Right forelimb (tissue), 1 donor: ENCODE measurements at places on chromosomes 12 and 14.

DNA sequence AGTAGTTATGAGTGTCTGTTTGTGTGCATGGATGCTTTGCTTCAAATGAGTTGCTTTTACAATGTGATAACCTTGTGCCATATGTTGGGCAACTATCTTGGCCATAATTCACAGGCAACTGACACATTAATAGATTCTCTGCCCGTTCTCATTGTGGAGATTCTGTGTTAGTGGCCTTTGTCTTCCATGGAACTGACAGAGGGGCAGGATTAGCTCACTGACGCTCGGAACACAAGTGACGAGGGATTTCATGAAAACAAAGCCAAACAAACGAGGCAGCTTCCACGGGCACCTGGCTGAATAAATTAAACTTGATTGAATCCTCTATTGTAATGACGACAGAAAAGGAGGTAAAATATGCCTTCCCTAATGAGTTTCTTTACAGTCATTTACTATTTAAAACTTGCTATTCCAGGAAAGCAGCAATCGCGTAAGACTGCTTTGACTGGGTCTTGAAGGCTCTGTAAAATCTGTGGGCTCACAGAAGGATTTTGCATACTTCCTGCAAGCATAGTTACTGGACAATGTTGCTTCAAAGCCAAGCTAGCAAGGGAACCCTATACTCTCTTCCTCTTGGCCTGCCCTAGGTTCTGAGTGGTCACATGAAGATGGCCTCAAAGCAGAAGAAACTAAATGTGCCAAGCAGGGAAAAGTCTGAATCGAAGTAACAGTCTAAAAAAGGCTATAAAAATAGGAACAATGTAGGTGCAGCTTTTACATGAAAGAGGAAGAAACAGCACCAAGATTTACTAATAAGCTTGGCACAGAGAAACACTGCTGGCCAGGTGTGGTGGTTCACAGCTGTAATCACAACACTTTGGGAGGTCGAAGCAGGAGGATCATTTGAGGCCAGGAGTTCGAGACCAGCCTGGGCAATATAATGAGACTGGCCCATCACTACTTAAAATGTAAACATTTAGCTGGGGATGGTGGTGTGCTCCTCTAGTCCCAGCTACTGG is 28.1 kb upstream of the SINHCAF start:
- DNase-seq = no peak

DNA sequence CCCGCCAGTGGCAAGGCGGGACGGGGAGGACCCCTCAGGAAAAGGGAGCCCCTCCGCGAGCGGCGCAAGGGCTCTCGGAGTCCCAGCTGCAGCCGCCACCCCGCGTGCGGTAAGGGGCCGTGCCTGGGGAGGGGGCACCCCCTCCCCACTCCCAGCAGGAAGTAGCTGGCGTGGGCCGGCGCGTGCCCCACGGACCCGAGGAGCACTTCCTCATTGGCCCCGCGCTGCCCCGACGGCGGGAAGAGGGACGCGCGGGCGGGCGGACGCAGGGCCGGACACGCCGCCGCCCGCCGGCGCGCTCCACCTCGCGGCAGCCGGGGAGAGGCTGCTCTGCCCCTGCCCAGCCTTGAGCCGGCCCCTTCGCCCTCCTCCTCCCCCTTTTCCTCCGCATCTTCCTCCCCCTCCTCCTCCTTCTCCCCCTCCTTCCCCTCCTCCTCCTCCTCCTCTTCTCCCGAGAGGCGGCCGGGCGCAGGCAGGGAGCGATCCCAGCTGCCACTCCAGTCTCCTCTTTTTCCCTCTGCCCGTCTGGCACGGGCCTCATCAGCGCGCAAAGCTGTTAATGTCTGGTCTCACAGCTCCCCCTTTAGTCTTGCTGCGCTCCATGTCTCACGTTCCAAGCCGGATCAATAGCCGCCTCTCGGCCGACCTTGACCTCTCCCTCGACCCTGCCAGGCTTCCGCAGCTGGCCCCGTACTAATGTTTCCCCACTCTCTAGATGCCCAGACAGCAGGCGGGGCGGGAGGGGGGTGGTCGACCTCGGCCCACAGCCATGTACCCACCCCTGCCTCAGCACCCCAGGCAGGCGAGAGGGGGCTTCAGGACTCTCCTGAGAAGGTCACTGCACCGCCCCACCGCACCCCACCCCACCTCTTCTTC is 2.6 kb upstream of the BCL11B start:
- peak; percentile 85 for DNase-seq

DNA sequence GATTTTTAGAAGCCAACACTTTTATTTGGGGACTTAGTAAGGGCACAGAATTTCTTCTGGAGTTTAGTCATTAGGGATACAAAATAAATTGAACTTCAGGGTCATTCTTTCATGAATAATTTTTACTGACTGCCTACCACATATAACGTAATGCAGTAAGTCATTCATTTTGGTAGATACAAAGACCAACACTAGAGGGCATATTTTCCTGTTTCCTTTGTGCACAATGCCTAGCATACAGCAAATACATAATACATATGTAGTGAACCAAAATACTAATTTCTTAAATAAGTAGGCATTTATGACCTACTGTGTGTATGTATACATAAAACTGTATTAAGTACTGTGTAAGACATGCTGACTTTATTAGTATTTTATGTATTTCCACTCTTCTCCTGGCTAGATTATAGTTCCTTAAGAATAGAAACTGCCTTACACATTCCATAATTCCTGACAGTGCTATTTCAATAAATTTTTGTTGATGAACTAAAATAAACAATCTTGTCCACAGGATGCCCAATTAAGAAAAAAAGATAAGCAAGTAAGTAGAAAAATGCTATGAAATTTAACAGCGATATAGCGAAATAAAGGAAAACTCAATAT is 47.9 kb downstream of the PPP1R12A start:
- DNase-seq = no peak

- no peak for DNase-seq
These were observed 368.6 kb downstream of the BCL11B start for GRCh38 chr14:98903371-98903770.

DNA sequence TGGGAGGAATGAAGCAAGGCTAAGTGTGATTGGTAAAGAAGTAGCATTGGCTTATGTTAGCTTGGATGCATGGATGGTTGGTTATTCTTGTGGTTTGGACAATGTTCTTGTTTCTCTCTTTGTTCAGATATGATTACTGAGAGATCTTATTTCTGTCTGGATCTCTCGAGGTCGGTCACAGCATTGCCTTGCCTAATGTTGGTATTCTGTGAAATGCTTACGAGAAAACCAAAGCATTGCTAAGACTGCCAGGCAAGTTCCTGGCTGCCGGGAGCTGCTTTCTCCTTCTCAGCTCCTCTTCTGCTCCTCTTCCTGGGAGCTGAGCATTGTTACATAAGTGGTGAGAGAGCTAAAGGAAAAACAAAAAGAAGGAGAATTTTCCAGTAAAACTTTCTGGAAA is 7.4 kb upstream of the RND1 start:
- DNase-seq = no peak

DNA sequence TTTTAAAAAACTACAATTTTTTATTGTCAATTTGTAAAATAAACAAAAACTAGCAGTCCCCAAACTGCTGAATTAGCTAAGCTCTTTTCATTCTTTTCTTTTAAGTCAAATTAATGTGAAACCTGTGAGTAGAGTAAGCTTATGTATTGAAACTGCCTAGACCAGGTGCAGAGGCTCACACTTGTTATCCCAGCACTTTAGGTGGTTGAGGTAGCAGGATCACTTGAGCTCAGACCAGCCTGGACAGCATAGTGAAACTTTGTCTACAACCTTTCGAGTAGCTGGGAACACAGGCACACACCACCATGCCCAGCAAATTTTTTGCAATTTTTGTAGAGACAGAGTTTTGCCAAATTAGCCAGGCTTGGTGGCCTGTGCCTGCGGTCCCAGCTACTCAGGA is 26.4 kb downstream of the SCFD1 start:
- DNase-seq = no peak

- DNase-seq = no peak
These were observed 60.5 kb downstream of the FBXW8 start for GRCh38 chr12:116971222-116971621.

DNA sequence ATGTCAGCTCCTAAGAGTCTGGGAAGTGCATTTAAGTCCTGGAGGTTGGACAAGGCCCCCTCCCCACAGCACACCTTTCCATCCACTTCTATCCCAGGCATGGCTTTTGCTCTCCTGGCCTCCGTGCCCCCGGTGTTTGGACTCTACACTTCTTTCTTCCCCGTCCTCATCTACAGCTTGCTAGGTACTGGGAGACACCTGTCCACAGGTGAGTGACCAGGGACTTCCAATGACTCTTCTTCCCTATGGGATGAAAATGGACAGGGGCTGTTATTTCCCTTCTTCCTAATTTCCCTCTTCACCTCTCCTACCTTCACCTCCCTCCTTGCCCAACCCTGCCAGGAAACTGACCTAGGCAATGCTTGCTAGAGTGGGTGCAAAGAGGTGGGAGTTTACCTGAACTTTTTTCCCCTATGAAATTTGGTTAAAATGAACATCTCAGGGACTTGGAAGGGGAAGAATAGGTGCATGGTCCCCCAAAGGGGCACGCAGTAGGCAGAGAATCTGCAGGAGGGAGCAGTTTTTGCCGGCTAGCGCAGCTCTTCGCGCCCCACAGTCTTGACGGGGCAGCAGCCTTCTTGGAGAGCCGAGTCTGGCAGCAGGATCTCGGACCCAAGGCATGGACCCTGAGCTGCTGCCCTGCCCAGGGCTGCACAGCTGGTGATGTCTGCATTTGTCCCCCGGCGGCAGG is 9.2 kb downstream of the ARHGEF25 start:
- DNase-seq = no peak

DNA sequence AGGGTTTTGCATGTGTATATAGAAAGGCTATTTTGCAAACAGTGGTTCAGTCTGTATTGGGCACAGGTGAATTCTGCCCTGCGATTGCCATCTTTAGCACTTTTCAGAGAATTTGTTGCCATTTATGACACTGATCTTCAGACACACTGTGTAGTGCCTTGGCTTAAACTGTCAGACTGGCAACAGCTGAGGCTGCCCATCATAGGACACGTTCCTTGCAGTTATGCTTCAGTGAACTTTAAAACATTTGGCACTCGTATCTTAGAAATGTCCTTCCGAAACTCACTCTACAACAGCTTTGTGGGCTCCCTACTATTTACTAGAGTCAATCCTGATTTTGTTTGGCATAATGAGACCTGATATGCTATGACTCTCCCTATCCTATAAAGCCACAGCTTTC is 29.1 kb downstream of the AP5M1 start:
- no peak for DNase-seq

DNA sequence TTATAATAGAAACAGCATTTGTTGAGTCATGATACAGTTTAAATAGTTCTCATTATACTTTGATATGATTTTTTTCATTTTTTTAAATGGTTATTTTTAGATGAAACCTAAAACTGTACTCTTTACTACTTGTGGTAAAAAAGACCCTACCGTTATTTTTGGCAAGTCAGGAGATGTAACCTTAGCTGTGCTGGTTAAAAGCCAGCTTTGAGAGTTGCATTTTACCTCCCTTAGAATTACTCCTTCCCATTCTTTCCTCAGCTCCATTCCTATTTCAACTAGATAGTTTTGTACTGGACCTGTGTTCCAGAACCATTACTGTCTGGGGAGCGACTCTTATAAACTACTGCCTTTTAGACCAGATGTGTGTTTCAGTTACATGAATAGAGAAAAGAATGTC is 92.0 kb downstream of the RAD51B start:
- no peak for DNase-seq

- DNase-seq = no peak
These were observed 7.2 kb upstream of the CCDC197 start for GRCh38 chr14:93989939-93990338.

DNA sequence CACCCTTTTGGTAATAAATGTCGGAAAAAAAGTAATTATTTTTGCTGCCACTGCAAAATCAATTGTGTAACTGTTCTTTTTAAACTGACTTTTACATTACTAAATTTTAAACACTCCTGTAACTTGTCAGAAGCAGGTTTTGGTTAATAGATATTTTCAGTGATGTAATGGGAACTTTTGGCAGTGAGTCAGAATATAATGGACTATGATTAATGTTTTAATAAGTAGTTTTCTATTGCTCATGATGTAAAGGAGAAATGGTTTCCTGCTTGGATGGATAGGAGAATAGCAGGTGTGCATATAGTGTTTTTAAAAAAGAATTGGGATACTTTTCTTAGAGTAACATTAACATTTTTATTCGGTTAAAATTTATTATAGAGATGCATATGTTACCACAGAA is 58.8 kb downstream of the TRMT5 start:
- no peak for DNase-seq

DNA sequence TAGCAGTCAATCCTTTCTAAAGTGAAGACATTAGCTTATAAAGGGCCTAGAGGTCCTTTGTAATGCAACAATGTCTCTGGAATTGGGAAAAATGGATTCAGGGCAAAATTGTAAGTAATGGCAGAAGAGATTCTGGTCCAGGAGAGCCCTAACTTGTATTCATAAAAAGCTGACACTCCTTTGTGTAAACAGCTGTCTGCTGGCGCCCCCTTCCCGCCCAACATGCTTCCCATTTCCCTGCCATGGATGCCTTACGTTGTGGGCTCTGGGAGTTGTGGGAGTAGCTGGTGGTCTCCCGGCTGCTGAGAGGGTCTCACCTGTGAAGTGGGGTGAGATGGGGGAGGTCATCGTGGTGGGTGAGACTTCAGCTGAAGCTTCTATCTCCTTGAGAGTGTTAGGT is 2.3 kb downstream of the ACRBP start:
- DNase-seq = peak; percentile 66

DNA sequence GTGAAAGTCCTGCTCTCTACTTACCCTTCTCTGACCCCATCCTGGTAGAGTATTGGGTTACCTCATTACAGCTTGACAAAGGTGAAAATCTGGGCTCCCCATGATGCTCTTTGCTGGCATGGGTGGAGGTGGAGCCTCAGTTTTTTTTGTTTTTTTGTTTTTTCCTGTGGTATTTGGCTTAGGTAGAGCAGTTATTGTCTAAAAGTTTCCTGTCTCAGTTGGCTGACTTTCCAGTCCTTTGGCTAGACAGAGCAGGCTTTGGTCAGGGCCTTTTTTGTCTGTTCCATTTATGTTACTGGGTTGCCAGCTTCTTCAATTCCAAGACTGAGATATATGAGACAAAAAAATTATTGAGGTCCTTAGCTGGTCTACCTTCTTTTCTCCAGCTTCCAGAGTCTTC is 163.4 kb downstream of the GALC start:
- DNase-seq = no peak

DNA sequence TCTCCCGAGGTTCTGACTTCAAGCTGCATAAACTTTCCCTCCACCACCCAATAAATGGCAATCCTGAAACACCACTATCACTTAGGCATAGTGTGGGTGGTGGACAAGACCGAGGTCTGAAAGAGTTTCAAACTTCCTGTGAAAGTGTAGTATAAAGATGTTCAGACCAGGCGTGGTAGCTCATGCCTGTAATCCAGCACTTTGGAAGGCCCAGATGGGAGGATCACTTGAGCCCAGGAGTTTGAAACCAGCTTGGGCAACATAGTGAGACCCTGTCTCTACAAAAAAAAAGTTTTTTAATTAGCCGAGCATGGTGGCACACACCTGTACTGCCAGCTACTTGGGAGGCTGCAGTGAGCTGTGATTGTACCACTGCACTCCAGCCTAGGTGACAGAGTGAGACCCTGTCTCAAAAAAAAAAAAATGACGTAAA is 61.9 kb downstream of the CCDC92 start:
- DNase-seq = no peak

DNA sequence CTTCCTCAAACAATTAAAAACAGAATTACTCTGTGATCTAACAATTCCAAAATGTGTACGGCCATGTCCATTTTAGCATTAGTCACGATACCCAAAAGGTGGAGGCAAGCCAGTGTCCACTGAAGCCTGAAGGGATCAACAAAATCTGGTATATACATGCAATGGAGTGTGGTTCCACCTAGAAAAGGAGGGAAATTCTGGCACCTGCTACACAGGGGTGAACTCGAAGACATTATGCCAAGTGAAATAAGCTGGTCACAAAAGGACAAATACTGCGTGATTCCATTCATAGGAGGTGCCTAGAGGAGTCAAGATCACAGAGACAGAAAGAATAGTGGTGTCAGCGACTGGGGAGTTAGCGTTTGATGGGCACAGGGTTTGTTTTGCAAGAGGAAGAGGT is 331.4 kb downstream of the MED13L start:
- no peak for DNase-seq
